Neural crest cell (in vitro differentiated cells): ENCODE measurements at places on chromosomes 13 and 19. TPM values are rescaled to one million over a fixed set of nuclear protein-coding genes. Genes with fewer than 3 reads are reported as not detected.

DNA sequence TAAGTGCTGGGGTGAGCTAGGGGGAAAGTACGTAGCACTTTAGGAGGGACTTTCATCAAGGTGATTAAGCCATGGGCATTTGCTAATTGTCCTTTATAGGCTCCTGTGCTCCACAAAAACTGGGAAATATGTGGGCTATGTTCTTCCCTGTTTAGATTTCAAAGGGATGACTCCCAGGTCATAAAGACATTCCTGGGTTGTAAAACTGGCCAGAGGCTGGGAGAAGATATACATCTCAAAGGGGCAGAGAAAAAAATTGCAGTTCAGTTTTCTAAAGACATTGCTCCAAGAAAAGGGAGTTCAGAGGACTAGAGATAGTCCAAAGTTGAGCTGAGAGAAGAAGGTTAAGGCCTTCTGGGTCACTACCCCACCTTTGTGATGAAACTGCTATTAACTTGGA lies 204.8 kb downstream of the MYO16 start:
- no peak for DNase-seq

DNA sequence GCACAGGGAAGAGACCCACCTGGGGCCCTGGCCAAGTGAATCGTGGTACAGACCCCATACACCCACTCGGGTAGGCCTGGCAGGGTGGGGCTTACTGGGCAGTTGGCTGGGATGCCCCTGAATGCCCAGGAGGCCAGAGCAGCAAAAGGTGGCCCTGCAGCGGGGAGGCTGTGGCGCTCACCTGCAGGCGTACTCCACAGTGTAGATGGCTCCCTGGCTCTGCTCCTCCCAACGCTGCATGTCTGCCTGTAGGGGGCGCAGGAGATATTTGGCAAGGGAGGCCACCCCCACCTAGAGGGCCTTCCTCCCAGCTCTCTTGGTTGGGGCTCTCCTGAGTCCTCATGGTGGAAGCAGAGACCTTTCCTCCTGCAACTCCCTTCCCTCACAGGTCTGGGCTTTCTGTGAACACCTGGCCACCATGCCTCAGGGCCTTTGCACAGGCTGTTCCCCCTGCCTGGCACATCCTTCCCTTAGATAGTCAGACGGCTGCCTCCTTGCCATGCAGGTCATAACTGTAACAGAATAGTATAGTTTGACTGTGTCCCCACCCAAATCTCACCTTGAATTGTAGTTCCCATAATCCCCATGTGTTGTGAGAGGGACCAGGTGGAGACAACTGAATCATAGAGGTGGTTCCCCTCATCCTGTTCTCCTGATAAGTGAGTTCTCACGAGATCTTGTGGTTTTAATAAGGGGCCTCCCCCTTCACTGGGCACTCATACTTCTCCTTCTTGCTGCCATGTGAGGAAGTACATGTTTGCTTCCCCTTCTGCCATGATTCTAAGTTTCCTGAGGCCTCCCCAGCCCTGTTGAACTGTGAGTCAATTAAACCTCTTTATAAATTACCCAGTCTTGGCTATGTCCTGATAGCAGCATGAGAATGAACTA lies 5.9 kb downstream of the BORCS8 start:
- DNase-seq: peak; percentile 61

- peak; percentile 33 for DNase-seq
Measured at GRCh38 chr13:106533943-106534638, 1.4 kb downstream of the EFNB2 start.

DNA sequence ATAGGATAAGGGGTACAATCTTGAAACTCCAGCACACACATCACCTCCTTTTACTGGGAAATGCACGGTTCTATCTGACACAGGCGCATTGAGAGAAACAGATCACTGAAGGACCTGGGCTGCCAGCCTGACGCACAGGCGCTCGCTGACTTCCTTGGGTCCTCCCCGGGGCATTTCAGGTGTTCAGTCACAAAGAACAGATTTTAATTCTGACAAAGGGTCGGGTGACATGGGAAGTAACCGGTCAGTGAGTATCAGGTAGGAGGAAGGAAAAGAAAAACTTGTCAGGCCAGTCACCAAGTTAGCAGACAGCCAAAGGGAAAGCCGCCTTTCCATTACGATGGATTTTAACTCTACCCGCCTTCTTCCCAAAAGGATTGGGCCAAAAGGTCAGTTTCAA lies 39.6 kb downstream of the INSR start:
- DNase-seq: no peak

GRCh38 chr19:35247526-35248309 lies 1.1 kb upstream of the LSR start:
- no peak for DNase-seq

GRCh38 chr13:98962901-98963590 lies 14.8 kb downstream of the DOCK9 start:
- DNase-seq: no peak

DNA sequence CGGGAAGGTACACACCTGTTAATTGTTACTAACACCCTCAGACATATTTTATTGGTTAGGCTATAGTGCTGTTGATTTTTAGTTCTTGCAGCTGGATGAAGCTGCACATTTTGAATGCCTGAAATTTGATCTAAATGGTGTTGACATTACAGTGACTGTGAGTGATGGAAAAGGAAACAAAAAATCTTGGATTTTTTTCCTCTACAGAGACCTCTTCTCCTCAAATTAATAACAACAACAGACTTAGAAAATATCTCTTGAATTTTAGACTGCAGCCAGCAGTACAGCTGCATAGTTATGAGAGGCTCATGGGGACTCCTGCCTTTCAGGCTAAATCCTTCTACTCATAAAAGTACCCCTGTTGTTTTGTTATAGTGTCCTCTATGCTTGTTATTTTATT lies 500.5 kb upstream of the SPRY2 start:
- no peak for DNase-seq

DNA sequence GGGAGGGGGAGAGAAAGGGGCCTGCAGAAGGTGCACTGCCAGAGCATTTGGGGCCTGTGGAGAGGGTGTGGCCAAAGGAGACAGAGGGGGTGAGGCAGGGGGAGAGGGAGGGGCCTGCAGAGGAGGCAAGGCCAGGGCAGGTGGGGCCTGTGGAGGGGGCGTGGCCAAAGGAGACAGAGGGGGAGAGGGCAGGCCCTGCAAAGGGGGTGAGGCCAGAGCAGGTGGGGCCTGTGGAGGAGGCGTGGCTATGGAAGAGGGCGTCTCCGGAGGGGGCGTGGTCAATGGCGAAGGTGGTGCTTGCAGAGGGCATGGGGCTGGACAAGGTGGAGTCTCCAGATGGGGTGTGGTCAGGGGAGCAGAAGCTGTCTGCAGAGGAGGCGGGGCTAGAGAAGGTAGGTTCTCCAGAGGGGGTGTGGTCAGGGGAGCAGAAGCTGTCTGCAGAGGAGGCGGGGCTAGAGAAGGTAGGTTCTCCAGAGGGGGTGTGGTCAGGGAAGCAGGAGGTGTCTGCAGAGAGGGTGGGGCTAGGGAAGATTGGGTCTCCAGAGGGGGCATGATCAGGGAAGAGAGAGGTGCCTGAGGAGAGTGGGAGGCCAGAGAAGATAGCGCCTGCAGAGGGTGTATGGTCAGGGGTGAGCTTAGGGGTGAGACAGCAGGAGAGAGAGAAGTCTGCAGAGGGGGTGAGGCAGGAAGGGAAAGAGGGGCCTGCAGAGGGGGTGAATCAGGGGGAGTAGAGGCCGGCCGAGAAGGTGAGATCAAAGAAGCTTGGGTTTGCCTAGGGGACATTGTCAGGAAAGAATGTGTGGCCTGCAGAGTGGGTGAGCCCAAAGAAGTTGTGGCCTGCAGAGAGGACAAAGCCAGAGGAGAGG lies 3.4 kb downstream of the PRR36 start:
- DNase-seq: no peak

DNA sequence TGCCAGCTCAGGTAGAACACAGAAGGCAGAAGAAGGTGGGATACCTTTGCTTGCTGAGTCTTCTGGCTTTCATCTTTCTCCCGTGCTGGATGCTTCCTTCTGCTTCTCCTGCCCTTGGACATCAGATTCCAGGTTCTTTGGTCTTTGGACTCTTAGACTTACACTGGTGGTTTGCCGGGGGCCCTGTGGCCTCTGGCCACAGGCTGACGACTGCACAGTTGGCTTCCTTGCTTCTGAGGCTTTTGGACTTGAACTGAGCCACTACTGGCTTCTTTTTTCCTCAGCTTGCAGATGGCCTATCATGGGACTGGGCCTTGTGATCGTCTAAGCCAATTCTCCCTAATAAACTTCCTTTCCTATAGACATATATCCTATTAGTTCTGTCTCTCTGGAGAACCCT lies 19.8 kb upstream of the ZNF331 start:
- no peak for DNase-seq

DNA sequence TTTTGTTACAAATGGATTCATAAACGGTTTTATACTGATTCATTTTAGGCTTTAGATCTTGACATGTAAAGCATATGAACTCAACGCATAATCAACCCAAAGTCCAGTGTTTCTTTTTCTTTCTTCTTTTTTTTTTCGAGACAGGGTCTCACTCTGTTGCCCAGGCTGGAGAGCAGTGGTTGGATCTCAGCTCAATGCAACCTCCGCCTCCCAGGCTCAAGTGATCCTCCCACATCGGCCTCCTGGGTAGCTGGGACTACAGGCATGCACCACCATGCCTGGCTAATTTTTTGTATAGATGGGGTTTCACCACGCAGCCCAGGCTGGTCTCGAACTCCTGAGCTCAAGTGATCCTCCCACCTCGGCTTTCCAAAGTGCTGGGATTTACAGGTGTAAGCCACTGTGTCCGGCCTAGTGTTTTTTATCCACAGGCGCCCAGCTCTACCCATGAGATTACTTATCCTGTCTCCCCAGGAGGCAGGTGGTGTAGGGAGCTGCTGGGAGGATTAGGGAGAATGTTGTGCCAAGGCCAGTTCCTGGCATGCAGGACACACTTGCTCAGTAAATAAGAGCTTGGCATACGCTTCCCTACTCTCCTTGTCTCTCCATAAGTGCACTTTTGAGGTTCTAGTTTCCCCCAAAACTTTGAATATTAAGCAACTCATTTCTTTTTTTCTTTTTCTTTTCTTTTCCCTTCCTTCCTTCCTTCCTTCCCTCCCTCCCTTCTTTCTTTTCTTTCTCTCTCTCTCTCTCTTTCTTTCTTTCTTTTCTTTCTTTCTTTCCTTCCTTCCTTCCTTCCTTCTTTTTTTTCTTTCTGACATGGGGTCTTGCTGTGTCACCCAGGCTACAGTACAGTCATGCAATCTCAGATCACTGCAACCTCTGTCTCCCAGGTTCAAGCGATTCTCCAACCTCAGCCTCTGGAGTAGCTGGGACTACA lies 4.8 kb upstream of the CEBPA start:
- DNase-seq: no peak

DNA sequence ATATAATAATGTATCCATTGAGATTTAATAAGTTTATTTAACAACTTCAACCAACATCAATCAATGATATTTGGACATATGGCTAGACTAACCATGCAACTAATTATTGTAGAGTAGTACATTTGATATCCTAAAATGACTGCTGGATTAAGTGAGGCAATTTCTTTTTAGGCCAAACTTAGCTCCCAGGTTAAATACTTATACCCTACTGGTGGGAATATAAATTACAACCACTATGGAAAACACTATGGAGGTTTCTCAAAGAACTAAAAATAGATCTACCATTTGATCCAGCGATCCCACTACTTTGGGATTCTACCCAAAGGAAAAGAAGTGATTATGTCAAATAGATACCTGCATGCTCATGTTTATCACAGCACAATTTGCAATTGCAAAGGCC lies 345.8 kb downstream of the RBM26 start:
- DNase-seq: no peak

GRCh38 chr13:50122455-50122854 lies 107.2 kb downstream of the KCNRG start:
- DNase-seq: no peak

DNA sequence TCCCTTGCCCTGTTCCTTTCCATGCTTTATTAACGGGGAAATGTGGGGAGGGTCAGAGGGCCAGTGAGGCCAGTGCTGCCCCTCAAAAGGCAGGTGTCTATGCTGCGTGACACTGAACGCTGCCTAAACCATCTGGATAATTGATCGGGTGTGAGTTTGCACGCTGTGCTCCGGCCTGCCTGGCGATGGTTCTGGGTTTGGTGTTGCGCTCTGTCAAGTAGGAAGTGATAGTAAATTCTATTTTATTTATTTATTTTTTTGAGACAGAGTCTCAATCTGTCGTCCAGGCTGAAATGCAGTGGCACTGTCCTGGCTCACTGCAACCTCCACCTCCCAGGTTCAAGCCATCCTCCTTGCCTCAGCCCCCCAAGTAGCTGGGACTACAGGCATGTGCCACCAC lies 86.5 kb downstream of the ATP11A start:
- DNase-seq: no peak

- DNase-seq: no peak
Measured at GRCh38 chr13:48505597-48506091, 27.2 kb downstream of the RCBTB2 start.

- no peak for DNase-seq
Measured at GRCh38 chr13:41603917-41604316, 146.6 kb downstream of the RGCC start.

DNA sequence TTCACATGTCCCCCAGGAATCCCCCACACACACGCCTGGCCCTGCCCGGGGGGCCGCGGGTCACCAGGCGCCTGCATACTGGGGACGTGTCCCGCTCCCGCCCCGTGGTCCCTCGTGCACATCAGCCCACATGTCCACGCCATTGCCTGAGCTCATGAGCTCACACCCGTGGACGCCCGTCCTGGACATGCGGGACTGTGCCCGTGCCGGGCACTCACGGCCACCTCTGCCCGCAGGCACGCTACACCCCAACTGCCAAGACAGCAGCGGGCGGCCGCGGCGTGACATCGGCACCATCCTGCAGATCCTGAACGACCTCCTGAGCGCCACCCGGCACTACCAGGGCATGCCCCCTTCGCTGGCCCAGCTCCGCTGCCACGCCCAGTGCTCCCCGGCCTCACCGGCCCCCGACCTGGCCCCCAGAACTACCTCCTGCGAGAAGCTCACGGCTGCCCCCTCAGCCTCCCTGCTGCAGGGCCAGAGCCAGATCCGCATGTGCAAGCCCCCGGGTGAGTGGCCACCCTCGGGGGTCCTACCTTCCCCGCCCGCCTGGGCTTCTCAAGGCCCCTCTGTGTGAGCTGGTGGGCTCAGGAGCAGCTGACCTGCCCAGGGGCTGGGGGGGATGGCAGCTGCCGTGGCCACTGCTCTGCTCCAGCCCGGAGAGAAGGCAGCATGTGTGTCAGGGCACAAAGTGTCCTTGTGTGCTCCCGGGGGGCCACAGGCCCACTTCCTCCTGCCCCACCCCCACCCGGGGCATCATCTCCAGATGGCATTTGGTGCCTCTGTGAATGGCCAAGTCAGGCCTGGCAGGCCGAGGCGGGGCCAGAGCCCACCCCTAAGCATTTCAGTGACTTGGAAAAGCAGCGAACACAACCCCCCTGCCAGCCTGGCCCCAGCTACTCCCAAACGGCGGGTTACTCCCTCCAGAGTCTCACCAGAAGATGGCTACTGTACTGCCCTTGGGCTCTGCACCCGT lies 7.1 kb downstream of the MIDN start:
- DNase-seq: no peak

GRCh38 chr19:51777570-51778462 lies 16.8 kb downstream of the FPR2 start:
- DNase-seq: peak; percentile 44

- no peak for DNase-seq
Measured at GRCh38 chr19:10361569-10362011, 18.8 kb downstream of the TYK2 start.

FCER2 gene
- not detected in 2 replicates for total RNA-seq

SCN1B gene
- 1.7 and 1.9 TPM in 2 replicates for total RNA-seq

RYR1 gene
- total RNA-seq: 1.1 and 1.5 TPM in 2 replicates

ZNF586 gene
- total RNA-seq: 19.6 and 20.1 TPM in 2 replicates

KLK14 gene
- total RNA-seq: 0.26 and 0.75 TPM in 2 replicates

CKM gene
- not detected in 2 replicates for total RNA-seq

SYCN gene
- total RNA-seq: not detected in 2 replicates

GPR32 gene
- not detected in 2 replicates for total RNA-seq

AMH gene
- total RNA-seq: 71.6 and 79.1 TPM in 2 replicates

CFAP97D2 gene
- not detected in 2 replicates for total RNA-seq
